GM13976 (cell line): ENCODE measurements at places on chromosomes 5 and 9.

GRCh38 chr9:115182264-115182663 is 64.3 kb upstream of the TNC start:
- no peak for DNase-seq

GRCh38 chr9:85230081-85230480 is 511.7 kb downstream of the AGTPBP1 start:
- DNase-seq = no peak

GRCh38 chr5:124948062-124948753 is 201.8 kb upstream of the ZNF608 start:
- DNase-seq = no peak

DNA sequence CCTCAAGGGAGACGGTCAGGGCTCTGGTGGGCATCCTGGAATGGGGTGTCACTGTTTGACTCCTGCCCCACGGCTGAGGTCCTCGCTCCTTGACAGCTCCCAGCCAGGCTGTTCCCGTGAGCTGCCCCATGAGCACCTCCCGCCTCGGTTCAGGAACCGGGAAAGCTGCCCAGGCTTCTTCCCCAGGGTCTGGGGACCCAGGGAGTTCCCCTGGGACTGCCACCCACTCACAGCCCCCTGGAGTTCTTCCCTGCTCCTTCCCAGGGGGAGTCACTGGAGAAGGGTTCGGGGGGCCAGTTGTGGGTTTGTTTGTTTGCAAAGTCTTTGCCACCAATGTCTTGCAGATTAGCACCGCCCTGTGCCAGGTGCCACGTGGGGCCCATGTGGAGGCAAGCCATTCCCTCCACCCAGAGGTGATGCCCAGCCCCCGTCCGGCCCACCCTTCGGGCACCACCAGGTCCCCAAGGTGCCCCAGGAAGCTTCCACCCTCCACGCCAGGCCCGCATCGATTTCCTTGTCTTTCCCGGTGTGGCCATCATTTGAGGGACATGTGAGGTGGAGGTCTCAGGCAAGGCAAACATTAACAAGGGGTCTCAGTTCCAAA is 1.3 kb downstream of the PLPP7 start:
- DNase-seq = no peak

- DNase-seq = no peak
Observed at GRCh38 chr5:50562694-50563093, 103.7 kb upstream of the PARP8 start.

DNA sequence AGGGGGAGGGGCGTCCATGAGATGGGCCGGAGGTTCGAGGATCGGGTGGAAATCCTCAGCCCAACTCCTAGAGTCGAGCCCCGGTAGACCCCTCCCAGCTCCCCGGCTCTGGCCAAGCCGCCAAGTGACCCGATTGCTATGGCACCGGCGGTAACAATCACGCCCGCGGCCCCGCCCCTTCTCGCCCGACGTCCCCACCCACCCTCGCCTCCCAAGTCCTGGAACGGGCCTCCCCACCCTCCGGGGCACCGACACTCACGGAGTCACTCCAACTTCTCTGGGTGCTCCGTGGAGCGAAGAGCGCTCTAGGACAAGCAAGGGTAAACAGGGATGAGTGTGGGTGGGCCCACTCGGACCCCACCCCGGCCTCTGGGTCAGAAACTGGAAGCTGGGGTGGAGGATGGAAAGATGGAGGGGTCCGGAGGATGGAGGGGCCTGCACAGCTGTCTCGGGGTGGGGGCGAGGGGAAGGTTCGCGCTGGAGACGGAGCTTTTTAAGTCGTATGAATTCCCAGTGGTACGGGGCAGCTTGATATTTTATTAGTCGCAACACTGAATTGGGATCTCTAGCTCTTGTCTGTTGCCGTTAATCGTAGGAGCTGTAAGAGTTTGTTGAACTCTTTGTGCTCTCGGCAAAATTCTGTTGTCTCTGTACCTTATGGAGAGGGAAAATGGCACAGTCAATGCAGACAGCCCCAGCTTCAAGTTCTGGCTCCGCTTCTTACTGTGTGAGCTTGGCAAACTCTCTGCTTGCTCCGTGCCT is at the start of gene SPACA9:
TSS of gene SPACA9 (plus strand) at position 204 of the 762 bp plus-strand sequence. CDS start 5,050 bp downstream, outside the sequence.
- DNase-seq = peak; percentile 74

DNA sequence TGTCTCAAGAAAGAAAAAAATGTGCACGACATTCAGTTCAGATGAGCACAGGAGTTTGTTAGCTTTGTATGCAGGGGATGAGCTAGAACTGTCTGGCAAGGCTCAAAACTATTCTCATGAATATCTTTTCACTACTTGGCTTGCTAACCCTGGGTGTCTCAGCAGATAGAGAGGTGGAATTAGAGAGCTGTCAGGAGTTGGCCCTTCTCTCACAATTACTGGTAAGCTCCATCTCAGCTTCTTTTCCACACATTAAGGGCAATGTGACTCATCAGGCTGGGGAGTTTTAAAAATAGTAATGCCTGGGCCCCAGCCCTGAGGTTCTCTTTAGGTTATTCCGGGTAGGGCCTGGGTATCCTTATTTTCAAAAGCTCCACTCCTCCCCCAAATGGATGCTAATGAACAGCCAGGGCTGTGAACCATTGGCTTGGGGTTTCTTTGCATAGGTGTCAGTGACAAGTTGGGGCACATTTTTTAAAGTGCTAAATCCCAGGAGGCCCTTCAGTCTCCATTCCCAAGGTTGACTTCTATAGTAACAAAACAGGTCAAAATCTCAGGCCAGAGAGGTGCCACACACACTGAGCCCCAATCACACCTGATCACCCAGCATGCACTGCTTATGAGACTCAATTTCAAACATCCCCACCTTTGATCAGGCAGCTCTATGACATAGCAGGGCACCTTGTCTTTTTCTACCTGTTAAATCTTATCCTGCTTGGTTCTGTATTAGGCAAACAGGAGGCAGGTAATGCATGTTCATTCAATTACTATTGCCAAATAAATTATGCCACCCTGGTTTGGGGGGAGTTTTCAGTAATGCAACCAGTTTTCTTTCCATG is 239.7 kb upstream of the DAP start:
- DNase-seq = no peak

DNA sequence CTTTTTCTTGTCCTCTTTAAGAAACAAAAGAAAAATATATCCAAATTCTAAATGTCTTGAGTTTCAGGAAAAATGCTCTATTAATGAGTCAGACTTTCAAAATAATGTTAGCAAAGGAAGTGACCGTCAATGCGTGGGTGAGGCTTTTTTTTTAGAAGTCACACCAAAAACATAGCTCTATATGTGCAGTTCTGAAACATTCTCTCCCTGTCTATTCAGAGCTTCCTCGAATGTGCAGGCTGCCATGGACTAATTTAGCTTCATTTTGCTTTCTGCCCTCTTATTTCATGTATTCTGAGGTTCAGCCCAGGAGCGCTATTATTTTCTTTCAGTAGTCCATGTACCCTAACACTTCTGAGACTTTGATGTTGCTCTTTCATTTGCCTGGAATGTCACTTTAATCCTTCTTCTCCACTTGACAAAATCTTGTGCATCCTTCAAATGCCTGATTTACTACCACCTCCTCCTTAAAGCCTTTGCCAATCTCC is 72.5 kb upstream of the RASA1 start:
- peak; percentile 46 for DNase-seq

DNA sequence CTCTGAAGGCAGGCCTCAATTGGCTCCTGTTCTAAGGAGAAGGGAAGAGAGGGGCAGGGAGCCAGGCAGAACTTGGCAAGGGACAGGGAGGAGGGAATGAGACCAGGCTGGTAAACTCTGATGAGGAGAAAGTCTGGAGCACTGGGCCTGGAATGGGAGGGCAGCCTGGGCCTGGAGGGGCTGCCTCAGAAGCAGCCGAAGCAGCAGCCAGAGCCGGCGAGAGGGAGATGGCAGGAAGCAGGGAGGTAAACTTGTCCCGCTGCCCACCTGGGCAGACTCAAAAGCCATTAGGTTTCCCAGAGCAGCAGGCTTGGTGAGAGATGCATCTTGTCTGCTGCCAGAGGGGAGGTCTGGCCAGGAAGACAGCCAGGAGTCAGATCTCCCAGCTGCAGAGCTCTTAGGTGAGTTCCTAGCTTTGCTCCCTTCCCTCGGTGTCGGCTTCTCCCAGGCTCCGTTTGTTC is 37.0 kb upstream of the CRB2 start:
- DNase-seq = no peak

DNA sequence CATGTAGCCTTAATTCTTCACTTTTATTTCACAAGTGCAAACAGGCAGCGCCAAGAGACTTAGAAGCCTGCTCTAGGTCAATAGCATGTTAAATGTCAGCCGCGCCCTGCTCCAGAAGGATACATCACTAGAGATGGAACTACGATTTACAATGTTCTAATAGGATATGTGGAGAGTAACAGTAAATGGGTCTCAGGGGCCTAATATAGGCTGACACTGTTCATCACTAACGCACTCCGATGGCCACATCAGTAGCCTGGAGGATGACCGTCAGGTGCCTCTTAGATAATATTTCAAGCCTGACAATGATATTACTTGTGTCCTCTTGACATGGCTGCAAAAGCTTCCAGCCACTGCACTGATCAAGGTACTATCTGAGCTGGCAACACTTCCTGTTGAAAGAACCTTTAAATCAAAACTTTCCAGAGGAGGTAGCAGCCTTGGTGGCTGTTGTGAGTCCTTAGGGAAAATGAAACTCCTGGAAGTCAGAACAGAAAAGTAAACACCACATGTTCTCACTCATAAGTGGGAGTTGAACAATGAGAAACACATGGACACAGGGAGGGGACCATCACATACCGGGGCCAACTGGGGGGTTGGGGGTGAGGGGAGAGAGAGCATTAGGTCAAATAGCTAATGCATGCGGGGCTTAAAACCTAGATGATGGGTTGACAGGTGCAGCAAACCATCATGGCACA is 35.0 kb downstream of the PTTG1 start:
- no peak for DNase-seq

DNA sequence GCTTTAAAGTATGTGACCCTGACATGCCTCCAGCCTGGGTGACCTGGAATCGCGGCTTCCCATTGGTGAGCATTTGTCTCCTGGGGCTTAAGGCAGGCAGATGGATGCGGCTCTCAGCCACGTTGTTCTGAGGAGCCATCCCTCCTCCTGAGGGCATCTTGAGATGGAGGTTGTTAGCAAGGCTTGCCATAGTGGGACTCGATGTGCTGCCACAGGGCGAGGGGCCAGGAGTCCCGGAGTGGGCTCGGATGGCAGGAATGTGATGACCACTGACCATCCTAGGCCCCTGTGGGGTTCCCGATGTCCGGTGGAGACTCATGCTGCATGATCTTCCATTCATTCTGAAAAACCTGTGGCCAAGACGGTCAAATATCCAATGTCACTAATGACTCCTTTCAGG is 13.8 kb downstream of the GLIS3 start:
- DNase-seq = no peak

GRCh38 chr9:70257991-70258691 is 637 bp upstream of the SMC5 start:
- DNase-seq = peak; percentile 27

DNA sequence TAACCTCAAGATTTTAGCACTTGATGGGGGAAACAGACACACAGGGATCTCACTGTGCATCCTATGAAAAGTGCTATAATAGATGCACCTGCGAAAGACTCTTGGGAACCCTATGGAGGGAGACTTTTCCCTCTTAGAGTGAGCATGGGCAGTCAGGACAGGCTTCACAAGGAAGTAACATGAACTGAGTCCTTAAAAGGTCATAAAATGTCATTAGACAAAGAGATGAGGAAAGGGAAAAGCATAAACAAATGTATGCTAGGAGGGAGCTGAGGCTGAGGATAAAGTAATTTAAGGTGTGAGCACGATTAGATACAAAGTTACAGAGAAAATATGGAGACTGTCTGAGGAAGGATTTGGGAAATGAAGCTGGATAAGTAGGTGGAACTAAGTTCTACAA is 60.6 kb upstream of the MIER3 start:
- no peak for DNase-seq

GRCh38 chr5:163869581-163869980 is 364.2 kb downstream of the MAT2B start:
- no peak for DNase-seq

DNA sequence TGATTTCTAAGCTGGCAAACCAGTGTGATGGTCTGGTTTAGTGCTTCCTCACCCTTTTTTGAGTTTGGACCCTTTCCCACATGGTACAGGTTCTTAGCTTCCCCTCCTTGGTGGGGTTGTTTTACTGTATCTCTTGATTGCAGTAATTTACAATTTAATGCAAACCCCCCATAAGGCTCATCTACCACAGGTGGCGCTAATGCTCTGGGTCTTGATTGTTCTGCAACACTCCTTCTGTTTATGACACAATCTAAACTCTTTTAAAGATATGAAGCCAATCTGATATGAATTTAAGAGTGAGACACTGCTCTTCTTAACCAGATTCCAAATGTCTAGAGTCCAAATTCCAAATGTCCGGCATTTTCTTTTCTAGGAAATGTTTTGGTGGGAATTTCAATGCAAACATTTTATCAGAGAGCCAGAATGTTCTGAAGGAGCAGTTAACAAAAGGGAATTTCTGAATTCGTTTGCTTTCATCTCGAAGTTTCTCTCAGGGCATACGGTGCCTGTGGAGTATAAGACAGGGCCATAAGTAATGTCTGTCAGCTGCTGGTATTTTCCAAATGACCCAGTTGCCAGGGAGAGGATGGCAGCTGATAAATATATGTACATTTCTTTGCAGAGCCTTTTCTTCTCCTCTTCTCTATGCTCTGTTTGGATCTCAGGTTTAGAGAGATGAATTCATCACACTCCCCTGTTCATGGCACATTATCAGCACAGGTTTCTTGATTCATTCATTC is 246.8 kb downstream of the ARHGAP26 start:
- peak; percentile 43 for DNase-seq

DNA sequence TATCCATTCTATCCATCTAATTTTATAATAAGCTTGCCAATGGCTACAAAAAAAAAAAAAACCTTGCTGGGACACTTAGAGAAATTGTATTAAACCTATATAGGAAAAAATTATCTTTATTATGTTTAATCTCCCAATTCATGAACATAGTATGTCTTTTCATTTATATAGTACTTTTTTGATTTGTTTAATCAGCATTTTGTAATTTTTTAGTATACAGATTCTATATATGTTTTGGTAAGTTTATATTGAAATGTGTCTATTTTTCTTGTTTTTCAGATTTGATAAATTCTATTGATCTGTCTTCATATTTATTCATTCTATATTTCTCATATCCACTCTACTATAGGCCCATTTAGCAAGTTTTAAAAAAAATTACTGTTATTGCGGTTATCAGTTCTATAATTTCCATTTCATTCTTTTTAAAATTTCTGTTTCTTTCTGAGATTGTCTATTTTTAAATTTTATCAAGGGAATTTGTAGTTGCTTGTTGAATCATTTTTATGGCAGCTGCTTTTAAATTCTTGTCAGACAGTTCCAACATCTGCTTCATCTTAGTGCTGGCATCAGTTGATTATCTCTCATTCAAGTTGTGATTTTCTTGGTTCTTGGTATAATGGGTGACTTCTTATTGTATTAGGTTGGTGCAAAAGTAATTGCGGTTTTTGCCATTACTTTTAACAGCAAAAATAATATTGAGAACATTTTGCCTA is 170.1 kb upstream of the S1PR3 start:
- no peak for DNase-seq

DNA sequence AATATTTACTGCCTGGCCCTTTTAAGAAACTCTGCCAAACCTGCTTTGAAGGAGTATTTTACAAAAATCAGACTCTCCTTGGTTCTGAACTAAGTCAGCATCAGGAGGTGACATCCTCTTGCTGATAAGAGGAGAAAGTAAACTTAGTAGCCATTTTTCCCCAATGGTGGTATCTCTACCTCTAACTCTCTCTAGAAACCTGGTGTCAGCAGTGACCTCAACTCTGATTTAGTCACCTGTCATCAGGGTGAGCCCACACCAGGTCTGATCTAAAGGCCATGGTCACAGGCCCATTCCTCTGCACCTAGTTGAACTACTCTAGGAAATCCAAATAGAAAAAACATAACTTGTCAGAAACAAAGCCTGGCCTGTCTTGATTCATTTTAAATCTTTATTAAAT is 4.2 kb downstream of the CARNMT1 start:
- DNase-seq = no peak

- DNase-seq = no peak
Observed at GRCh38 chr5:172159016-172159415, 29.0 kb downstream of the STK10 start.
